Activated naive CD8-positive, alpha-beta T cell treated with anti-CD3 and anti-CD28 coated beads, Interleukin-2, amount 10 ng/mL, durations not matched to agents 7 days and 5 days (primary cell): ENCODE measurements at places on chromosomes 6 and 20. TPM values are rescaled to one million over a fixed set of nuclear protein-coding genes. Genes with fewer than 3 reads are reported as not detected.
A peak's percentile ranks its signal among the peaks of the same experiment; 100 is the strongest.

GUCA1A gene
- not detected for total RNA-seq

C6orf163 gene
- total RNA-seq: 3.4 TPM

GRCh38 chr6:13794184-13794583 lies 20.2 kb downstream of the MCUR1 start:
- peaks cover 10% of the 10 kb centered on the region for H3K4me1 ChIP-seq
- no peak overlapping the region for H3K27ac ChIP-seq
- H3K4me3 ChIP-seq: no peak overlapping the region
- DNase-seq: no peak

- peak overlapping the region; percentile 45 for H3K4me3 ChIP-seq
- peaks cover 2% of the 10 kb centered on the region for H3K4me1 ChIP-seq
- peaks cover 29% of the 10 kb centered on the region for H3K27me3 ChIP-seq
- H3K27ac ChIP-seq: no peak overlapping the region
- peak; percentile 53 for DNase-seq
Measured at GRCh38 chr20:62367633-62368391, 700 bp upstream of the LAMA5 start.

DNA sequence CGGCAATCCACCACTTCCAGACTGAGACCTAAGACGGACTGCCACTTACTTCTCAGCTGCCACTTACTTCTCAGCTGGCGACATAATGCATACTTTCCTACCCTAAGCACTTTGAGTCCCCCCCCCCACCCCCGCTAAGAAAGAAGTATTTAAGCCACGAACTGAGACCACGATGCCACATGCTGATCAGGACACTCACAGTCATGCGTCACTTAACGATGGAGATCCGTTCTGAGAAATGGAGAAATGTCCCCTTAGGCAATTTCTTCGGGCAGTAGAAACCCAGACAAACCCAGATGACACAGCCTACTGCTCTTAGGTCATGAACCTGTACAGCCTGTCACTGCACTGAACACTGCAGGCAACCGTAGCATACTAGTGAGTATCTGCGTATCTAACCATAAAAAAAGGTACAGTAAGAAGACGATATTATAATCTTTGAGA lies 690 bp downstream of the IFNGR1 start:
- peak overlapping the region; percentile 97 for H3K27ac ChIP-seq
- DNase-seq: no peak
- peaks cover 2% of the 10 kb centered on the region for H3K27me3 ChIP-seq

- H3K27me3 ChIP-seq: peaks cover 16% of the 10 kb centered on the region
- peak overlapping the region; percentile 54 for H3K4me3 ChIP-seq
- H3K4me1 ChIP-seq: peaks cover 23% of the 10 kb centered on the region
- no peak for DNase-seq
Measured at GRCh38 chr6:26319405-26320128, 45.4 kb upstream of the BTN3A2 start.

- DNase-seq: no peak
- peaks cover 8% of the 10 kb centered on the region for H3K36me3 ChIP-seq
- no peak overlapping the region for H3K4me3 ChIP-seq
- H3K27ac ChIP-seq: peak overlapping the region; percentile 83
- no peaks in the 10 kb centered on the region for H3K27me3 ChIP-seq
Measured at GRCh38 chr6:166949528-166950442, 6.6 kb downstream of the RNASET2 start.
